Fibroblast of pulmonary artery (primary cell): ENCODE measurements at places on chromosomes 13 and 19.
A peak's percentile ranks its signal among the peaks of the same experiment; 100 is the strongest.

- DNase-seq, result no peak
These were observed 156.1 kb downstream of the NUFIP1 start for GRCh38 chr13:44833139-44833538.

DNA sequence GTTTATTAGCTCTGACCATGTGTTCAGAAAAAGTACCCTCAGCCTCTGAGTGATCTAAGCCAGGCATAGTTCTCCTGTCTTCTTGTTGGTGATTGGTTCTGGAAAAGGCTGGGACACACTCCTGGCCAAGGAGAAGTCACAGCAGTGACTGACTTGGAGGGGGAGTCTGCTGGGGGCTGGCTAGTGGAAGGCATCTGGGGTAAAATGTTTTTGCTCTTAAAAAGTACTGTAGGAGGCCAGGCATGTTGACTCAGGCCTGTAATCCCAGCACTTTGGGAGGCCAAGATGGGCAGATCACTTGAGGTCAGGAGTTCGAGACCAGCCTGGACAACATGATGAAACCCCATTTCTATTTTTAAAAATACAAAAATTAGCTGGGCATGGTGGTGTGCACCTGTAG is 21.7 kb downstream of the FAM187B start:
- DNase-seq, result no peak

DNA sequence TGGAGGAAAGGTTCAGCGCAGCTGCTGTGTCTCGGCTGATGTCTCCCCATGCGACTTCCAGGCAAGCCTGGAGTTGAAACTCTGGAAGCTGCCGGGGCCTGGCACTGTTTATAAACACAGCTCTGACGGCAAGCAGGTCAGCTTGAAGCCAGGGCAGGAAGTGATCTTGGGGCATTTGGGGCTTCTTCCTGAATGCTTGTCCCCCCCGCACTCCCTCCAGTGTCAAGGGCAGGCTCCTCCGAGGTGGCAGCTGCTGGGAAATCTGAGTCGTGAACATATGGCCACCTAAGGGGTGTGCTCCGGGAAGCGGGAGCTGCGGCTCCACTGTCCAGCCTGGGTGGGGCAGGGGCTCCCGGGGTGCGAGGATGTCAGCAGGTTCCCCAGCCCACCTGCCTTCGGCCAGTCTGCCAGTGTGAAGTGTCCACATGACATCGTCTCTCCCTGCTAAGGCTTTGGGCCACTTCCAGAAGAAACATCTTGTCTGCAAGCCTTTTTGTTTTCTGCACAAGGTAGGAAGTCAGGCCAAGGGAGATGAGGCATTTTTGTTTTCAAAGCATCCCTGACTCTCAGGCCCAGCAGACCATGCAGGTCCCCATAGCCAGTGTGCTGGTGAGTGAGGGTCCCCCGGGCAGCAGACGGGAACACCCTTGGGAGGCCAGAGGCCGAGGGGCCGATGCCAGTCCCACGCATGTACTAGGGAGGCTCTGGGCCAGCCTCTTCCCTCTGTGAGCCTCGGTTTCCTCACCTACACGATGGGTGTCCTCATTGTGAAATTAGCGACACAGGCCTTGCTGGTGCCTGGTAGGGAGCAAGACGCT is 2.7 kb downstream of the PIAS4 start:
- DNase-seq, result no peak

- peak; percentile 85 for DNase-seq
These were observed 50.0 kb upstream of the GPR183 start for GRCh38 chr13:99357131-99357596.

DNA sequence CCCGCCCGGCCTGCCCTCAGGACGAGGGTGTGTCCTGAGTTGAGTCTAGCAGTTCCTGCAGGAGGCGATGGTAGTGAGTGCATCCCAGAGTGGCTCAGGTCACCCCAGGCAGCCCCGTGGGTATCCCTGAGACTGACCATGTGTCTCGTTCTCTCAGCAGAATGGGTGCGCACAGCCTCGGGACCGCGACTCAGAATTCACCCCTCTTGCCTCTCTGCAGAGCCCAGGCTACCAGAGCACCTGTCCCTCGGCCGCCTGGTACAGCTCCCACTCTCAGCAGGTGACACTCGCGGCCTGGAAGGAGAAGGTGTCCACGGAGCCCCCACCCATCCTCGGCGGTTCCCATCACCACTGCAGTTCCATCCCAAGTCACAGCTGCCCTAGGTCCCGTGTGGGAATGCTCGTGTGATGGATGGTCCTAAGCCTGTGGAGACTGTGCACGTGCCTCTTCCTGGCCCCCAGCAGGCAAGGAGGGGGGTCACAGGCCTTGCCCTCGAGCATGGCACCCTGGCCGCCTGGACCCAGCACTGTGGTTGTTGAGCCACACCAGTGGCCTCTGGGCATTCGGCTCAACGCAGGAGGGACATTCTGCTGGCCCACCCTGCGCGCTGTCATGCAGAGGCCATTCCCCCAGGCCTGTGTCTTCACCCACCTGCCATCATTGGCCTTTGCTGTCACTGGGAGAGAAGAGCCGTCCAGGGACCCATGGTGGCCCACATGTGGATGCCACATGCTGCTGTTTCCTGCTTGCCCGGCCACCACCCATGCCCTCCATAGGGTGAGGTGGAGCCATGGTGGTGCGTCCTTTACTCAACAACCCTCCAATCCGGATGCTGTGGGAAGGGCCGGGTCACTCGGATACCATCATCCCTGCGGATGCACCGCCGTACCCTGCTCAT is 87.1 kb upstream of the MCF2L start:
- DNase-seq, result no peak

GRCh38 chr19:44476559-44477408 is 23.5 kb downstream of the ZNF180 start:
- DNase-seq, result peak; percentile 37

GRCh38 chr13:48110132-48110868 is 15.4 kb upstream of the MED4 start:
- DNase-seq, result peak; percentile 62

GRCh38 chr13:70171151-70171550 is 62.9 kb upstream of the KLHL1 start:
- no peak for DNase-seq

DNA sequence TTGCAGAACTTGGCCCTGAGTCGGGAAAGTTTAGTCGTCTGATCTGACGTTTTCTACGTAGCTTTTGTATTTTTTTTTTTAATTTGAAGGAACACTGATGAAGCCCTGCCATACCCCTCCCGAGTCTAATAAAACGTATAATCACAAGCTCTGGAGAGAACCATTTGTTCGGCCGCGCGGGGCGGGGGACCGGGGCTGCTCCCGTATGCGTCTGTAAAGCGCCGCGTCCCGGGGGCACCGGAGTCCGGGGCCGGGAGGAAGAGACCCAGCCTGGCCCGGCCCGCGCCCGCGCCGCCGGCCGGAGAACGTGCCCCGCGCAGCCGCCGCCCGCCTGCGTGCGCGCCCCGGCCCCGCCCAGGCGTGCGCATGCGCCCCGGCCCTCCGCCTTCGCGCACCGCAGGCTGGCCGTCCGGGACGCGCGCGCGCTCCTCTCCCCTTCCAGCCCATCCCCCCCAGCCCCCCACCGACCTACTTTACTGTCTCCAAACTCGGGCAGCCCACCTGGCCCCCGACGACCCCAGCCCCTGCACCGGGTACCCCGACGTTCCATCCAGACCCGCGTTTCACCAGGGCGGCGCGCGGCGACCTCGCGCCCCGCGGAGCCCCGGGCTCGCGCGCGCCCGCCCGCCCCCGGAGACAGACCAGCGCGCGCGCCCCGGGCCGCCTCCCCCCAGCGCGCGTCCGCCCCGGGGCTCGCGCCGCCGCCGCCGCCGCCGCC is 785 bp upstream of the USF2 start:
- peak; percentile 75 for DNase-seq

DNA sequence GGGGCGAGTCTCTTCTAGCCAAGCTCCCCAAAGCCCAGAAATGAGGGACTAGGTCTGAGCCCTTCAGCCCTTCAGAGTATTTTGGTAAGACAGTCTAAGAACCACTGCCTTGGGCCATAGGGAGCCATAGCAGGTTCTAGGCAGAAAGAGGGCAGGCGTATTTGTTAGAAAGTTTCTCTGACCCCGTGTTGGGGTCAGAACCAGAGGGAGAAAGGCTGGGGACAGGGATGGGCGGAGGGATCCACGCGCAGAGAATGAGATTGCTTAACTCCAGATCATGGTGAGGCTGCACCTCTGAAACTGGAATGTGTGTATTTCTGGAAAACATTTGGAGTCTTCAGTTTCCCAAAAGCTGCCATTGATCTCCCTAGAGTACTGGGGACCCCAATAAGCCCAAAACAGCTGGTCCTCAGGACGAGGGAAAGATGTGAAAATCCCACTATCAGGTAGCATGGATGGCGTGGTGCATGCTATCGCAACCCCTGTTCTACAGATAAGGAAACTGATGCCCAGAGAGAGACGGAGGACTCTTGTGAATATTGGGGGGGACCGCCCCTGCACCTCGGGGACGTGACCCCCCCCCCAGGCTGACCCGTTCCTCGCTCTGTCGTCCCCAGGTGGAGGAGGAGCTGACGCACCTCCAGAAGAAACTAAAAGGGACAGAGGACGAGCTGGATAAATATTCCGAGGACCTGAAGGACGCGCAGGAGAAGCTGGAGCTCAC is 703 bp upstream of the TPM4 start:
- DNase-seq, result no peak

DNA sequence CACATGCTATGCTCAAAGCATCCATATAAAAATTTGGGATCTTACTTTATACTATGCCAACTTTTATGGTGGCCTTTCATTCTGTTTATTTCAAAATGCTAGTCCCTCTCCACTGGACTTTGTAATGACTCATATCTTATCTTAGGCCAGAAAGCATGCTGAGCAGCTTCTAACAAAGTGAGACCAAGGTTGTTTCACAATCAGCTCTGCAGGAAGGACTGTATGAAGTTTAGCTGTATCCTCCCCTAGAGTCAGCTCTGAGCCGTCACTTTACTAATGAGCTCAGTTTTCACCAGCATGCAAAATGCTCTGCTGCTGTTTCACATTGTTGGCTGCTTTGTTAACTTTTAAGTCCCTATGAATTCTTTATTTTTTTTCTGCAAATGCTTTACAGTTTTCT is 1608.8 kb downstream of the OLFM4 start:
- peak; percentile 3 for DNase-seq

DNA sequence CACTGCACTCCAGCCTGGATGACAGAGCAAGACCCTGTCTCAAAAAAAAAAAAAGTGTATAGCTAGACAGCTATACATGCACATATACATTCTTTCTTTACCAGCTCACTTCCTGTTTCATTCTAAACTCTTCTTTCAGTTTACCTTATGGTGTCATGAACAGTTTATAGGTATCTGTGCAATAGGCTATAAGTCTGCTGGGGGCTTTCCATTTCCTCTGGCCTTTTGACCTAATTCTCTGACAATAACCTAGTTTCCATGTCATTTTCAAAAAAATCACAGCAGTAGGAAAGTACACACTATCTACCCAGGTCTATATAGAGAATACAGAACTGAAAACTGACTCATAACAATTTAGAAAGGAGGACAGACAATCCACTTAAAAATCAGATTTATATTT is 24.4 kb upstream of the URAD start:
- DNase-seq, result no peak

DNA sequence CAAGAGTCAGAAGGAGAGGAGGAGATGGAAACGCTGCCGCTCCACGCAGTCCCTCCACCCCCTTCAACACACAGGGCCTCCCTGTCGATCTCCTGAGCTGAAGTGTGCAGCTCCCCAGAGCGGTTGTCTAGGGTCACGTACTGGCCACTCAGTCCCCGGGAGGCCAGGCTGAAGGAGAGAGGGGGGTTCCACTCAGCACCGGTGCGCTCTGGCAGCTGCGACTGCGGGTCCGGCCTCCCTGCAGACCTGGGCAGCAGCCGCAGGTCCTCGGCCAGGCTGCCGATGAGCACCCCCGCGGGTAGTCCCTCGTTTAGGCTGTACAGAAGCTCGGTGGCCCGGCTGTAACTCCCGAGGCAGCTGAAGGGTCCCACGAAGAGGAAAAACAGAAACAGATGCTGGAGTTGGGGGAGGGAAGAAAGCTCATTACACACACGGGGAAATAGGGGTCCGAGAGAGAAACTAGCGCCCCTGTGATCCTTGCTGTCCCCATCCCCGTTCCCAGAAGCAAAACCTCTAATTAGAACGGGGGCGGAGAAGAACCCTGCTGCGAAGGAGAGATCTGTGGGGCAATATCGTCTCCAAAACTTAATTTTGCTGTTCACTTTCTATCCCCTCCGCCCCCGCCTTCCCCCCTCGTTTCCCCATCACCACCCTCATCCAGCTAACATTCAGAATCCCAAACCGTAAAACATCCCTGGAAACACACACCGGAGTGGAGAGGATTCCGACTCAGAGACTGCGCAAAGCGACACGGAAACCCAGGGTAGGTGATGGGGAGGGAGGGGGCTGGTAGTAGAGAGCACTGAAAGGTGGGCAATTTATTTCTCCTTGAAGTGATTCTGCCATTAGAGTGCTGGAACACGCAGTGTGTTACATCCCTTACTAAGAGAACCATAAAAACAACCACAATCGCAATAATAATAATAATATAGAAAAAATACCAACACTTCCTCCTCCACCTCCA is 1.8 kb downstream of the PCDH20 start:
- DNase-seq, result no peak

- no peak for DNase-seq
These were observed 35.3 kb downstream of the RGCC start for GRCh38 chr13:41492432-41493260.

DNA sequence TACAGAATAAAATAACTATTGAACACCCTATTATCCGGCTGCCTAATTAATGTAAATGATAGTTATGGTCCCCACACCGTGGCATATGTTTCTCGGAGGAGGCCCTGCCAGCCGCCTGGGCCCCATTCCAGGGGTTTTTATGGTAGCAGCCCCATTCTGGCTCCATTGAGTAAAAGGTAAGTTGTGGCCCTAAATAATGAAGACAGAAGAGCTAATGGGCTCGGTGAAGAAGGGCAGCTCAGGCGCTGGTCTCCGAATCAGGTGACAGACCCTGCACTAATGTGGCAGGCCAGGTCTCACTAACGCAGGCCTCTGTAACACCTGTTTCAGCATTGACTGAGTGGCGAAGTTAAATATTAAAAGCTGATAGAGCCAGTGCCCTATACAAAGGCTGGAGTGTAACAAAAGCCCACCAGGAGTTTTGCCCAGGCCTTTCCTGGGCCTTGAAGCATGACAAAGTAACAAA is 19.1 kb downstream of the POP4 start:
- DNase-seq, result no peak

DNA sequence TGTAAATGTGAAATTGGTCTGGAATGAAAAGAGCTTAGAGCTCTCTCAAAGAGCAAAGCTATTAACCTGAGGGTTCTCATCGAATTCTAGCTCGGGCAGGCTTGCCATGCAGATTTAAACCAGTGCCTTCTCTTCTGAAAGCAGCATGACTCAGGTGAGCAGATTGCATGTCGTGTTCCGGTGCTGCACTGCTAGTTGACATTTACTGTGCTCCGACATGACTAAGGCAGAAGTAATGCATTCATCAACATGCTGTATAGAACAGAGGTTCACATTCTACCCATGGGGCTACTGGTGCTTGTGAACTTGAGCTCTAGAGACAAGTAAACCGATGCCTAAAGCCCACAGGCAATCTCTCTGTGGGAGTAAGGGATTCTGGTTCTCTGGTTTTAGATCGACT is 947.7 kb downstream of the EFNB2 start:
- DNase-seq, result no peak
